ENCODE measurements at places on chromosomes 2 and 18.

DNA sequence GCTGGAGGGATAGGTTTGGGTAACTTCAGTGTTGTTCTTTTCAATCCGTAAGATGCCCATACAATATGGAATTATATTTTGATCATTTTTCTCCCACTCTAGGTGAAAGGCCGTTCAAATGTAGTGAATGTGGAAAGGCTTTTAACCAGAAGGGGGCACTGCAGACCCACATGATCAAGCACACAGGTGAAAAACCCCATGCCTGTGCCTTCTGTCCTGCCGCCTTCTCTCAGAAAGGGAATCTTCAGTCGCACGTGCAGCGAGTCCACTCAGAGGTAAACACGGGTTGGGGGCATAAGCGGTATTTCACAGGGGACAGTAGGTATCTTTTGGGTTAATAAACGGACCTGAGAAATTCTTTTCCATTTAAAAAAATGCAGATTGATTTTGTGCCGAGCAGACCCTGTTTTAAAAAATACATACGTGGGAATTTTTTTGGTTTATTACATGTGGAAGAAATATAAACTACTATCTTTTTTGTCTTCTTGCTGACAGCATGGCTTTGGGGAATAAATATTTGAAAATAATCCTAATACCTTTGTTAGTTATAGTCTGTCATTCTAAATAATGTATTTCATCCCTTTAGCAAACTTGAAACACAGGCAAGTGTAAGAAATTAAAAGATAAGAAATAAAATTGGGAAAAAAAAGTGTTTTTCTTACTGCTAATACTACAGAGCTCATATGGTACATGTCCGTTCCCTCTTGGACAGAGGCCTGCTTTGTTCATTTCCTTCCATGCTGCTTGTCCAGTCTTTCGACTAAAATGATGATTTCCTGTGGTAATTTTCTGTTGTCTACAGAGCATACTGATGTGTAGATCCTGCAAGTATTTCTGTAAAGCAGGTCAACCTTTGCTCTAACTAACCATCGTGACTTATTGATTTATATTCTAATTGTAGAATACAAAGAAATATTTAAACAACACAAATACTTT lies 53.3 kb downstream of the ZNF236 start:
- DNase-seq = no peak

DNA sequence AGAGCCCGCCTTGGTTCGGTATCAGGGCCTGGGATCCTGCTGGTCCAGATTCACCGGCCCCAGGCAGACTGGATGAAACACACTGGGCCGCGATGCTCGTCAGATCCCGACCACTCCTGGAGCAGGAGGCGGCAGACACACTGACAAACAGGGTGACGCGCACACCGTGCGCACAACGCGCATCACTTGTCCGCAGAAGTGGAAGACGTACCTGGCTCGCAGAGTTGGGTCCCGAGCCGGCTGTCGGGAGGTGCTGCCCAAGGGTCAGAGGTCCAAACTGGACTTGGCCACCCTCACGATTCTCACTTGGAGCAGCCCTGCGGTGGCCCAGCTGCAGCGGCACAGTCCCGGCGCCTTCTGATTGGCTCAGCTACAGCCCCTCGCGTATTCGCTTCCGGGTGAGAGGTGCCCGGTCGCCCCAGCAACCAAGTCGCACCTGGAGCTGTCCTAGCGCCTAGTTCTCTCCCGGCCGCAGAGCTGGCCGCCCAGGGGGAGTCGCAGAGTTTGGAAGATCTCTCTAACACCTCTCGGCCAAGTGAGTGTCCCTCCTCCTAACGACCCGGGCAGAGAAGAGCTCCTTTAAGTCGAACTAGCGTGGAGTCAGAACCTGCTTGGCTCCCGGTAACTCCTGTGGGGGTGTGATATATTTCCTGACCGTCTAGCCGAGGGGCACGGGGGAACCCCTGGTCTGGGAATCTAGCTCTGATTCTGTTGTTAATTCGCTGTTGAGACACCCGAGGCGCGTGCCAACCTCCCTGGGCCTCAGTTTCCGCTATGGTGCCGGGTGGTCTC lies at the start of the genes DHX57 and MORN2:
TSS of gene DHX57 (minus strand) at position 359 of the 792 bp plus-strand sequence. CDS start 7,529 bp downstream, outside the sequence.
TSS of gene MORN2 (plus strand) at position 401 of the 792 bp plus-strand sequence.
- DNase-seq = peak; percentile 75

- DNase-seq = no peak
Observed at GRCh38 chr2:190881084-190881597, 520 bp downstream of the GLS start.

DNA sequence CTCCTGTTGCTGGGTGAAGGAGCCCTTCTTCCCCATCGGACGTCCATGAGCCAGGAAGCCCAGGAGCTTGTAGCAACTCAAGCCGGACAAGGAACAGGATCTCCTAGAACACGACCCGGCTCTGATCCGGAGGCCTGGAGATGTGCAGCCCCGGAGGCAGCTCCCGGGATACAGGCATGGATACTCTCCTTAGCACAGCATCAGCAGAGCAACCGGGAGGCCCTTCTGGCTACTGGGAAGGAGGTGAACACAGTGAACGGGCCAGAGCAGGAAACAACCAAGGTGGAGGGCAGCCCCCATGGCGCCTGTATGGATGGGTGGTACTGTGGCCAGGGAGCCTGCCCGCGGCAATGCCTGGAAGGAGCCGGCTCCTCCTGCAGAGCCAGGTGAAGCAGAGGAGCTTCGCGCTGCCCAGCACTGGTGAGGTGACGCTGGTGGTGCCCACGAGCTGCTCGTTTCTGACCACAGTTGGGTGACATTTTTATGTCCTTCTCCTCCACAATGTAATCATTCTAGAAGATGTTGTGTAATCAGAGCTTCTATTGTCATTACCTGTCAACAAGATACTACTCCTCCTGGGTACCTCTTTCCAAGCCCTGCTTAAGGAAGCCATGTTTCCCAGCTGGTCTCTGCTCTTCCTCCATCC lies 94.3 kb downstream of the TWIST2 start:
- no peak for DNase-seq

DNA sequence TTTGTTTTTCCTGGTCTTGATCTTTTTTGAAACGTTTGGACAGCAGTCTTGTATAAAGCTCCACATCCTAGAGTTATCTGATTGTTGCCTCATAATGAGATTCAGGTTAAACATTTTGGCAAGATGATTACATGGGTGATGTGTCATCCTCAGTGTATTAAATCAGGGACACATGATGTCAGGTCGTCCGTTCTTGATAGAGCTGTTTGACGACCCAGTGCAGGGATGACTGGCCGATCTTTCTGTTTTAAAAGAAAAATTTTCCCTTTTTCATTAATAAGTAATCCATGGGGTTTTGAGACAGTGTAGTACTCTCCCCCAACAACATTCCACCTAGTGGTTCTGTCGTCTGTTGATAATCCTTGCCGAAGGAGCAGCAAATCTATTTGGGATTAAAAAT lies 44.5 kb upstream of the SERPINB2 start:
- no peak for DNase-seq

GRCh38 chr18:57819671-57820460 lies 16.8 kb upstream of the ATP8B1 start:
- DNase-seq = no peak

DNA sequence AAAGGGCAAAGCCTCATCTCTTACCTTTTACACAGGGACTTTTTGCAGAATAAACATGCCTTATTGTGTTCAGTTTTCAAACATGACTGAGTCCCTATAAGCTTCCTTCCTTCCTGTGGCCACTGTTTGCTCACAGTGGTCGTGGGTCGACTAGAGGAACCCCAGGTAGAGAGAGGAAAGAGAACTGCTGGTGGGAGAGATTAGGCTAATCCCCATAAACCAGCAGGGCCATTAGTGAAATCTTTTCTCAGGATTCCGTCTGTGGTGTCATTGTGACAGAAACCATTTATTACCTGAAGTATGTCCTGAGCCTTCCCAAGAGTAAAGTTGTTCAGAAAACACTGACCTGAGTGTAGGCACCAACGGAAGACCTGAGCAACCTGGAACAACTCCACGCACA lies 21.3 kb upstream of the BOD1L2 start:
- no peak for DNase-seq

DNA sequence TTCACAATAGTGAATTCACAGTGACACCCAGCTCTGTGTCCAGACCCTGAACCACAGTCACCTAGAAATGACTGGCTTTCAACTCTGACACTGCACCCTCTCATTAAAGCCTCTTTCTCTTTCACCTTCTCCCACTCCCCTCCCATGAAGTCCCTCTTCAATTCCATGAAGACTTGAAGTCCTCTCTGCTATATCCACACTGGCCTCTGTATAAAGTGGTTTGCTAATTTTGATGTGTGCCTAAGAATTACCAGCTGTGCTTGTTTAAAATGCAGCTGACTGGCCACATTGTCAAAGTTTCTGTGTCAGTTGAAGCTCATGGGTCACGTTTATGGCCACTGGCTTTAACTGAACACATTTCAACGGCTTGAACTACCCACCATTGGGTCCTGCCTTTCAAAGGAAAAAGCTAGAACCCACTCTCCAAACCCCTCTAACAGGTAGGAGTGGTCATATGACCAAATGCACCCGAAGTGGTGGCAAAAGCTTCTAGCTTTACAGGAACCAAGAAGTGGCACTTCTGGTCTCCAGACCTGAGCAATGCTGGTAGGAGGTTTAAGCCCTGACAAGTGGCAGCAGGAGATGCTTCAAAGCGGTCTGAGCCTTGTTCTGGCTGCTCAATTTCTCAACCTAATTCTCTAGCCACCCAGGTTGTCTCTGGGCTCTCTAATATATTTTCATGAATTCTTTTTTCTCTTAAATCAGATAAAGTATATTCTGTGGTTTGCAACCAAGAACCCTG lies 34.2 kb downstream of the B4GALT6 start:
- no peak for DNase-seq

GRCh38 chr2:7752291-7752690 lies 835.1 kb downstream of the RNF144A start:
- DNase-seq = no peak

DNA sequence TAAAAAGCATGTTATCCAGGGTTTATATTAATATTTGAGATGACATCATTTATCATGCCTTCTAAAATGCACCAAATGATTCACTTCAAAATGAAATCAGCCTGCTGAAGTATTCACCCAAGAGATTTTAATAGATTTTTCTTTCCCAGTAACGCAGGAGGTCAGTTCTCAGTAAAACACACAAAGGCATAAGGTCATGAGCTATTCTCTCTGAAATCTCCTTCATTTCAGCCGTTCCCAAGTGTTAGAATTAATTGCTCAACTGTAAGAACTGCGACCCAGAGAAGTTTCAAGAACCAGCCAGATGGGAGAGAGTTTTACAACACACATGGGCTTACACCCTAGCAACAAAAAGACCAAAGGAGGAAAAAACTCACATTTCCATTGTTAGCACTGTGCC lies 84.2 kb upstream of the PHLPP1 start:
- DNase-seq = no peak

DNA sequence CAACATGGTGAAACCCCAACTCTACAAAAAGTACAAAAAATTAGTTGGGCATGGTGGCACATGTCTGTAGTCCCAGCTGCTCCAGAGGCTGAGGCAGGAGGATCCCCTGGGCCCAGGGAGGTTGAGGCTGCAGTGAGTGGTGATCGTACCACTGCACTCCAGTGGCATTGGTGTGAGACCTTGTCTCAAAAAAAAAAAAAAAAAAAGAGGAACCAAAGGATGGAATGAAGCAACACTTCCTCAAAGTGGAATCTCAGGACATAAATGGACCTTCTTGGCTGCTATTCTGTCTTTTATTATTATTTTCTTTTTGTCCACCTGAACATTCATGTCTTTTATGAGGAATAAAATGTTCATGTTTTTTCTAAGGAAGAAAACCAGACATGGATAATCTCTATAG lies 13.7 kb downstream of the GEMIN6 start:
- DNase-seq = no peak

DNA sequence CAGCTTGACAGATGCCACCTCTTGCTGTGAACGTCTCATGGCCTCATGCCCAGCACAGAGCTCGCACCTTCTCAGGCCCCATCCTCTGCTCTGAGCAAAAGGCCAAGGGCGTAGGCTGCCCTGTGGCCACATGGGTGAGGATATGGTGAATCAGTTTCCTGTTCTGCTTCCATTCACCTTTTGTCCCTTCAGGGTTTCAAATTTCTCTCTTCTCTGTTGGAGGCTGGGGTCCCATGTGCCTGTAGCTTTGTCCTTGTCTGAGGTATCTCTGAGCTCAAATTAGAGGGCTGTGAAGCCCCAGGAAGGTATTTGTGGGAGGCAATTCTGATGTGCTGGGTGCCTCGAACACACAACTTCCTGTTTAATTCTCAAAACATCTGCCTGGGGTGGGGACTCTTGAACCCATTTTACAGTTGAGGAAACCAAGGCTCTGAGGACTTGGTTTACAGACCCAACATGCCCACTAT lies 29.0 kb downstream of the ZAP70 start:
- no peak for DNase-seq

DNA sequence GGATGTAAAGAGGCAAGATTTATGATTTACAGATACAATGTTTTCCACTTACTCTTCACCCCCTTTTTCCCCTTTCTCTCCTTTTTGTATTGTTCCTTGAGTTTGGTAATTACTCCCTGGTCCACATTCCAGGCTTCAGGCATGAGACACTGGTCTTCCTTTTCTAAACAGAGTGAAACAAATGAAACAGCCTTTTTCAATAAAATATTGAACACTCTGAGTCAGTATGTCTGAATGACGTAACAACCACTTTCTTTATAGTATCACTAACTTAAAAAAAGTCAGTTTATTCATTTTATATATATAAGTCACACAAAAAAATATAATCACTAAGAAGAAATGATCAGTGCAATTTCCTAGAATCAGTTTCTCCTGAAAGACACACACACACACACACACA lies 79.7 kb downstream of the STRN start:
- DNase-seq = no peak

- DNase-seq = no peak
Observed at GRCh38 chr18:52334896-52335295, 5.1 kb upstream of the DCC start.

DNA sequence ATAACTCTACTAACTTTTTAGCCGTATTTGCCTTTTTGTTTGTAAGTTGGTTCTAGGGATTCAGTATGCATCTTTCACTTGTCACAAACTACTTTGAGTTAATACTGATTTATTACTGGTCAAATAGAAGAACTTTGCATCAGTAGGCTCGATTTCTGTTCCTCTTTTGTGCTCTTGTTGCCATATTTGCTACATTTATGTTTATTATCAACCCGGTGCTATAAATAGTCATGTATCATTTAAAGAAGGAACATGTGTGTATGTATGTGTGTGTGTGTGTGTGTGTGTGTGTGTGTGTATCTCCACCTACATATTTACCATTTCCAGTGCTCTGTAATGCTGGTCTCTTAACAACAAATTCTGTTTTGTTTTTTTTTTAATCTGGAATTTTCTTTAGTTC lies 79.6 kb upstream of the B3GNT7 start:
- no peak for DNase-seq

Data from anterior cingulate cortex (tissue), 58 donors.